ENCODE measurements at places on chromosomes 5 and 9.

- no peak for DNase-seq
Observed at GRCh38 chr5:122118356-122118948, 10.9 kb upstream of the ZNF474 start.

- DNase-seq: no peak
Observed at GRCh38 chr5:76688212-76688611, 27.7 kb upstream of the F2R start.

- no peak for DNase-seq
Observed at GRCh38 chr5:20229303-20230005, 241.5 kb upstream of the CDH18 start.

- no peak for DNase-seq
Observed at GRCh38 chr9:34169125-34169524, 9.7 kb upstream of the UBAP1 start.

DNA sequence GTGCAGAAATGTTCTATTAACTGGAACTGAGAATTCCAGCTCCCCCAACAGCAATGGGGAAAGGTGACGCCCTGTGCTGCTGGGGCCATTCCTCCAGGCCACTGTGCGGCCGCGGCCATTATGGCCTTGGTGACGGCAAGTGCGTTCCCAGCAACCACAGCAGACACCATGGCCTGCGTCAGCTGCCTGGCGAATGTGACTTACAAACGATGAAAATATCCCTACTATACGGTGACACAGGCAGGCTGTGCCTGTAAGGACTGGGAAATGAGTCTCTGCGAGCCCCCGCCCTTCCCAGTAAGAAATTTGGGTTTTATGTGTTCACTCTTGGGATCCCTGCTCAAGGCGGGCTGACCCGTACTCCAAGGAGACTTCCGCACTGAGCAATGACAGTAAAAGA is 20.6 kb downstream of the CLPTM1L start:
- DNase-seq: no peak

- DNase-seq: no peak
Observed at GRCh38 chr9:135777623-135778177, 75.7 kb downstream of the KCNT1 start.

DNA sequence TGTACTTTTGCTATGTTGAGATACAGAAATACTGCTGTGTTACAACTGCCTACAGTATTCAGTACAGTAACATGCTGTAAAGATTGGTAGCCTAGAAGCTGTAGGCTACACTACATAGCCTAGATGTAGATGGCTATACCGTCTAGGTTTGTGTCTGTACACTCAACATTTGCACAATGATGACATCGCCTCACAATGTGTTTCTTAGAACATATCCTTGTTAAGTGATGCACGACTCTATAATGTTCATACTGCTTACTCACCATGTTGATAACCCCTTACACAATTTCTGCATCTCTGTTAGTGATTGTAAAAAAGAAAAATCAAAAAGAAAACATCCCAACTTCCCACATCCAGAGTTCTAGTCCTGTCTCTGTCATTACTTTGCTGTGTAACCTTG is 450.0 kb downstream of the CCDC171 start:
- peak; percentile 47 for DNase-seq

DNA sequence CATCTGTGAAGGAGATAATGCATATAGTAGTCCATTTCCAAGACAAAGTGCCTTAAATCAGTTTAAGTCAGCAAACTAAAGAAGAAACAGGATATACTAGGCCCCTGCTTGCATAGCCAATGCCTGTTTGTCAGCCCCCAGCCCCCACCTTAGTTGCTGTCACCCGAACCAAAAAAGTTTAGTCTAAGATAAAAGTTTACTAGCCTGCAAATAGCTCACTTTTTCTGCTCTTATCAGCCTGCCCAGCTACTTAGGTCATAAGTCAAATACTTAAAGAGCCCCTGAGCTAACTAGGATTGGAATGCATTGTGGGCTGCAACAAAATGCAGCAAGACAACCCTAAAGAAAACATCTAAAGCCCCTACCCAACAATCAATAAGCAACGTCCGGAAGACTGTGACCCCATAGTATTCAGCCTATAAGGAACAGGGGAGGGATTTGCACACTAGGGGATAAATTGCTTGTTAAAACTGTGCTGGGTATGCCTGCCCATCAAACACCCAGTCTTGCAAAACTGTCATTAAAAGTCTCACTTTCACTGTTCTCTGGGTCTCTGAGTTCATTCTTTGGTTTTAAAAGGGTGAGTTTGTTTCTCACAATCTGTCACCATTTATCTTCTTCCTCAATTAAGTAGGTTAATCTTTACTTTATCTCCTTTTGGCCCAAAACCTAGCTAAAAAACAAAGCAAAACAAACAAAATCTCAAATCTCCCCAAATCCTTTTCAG is 92.4 kb upstream of the CEP78 start:
- no peak for DNase-seq

Measured in PC-3 (cell line).